ENCODE measurements at places on chromosomes 13 and 19. TPM values are rescaled to one million over a fixed set of nuclear protein-coding genes. Genes with fewer than 3 reads are reported as not detected.

GRCh38 chr13:39321574-39321973 lies 281.4 kb downstream of the LHFPL6 start:
- DNase-seq, result no peak

GRCh38 chr19:16373989-16374388 lies 49.4 kb downstream of the KLF2 start:
- DNase-seq, result no peak

DNA sequence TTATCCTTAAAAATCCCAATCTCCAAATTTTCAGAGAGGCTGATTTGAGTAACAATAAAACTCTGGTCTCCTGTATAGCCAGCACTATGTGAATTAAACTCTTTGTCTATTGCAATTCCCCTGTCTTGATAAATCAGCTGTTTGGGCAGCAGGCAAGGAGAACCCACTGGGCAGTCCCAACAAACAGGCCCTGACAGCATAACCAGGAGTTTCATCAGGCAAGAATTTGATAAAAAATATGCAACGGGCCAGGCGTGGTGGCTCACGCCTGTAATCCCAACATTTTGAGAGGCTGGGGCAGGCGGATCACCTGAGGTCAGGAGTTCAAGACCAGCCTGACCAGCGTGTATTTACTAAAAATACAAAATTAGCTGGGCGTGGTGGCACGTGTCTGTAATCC lies 42.1 kb downstream of the STK24 start:
- DNase-seq, result no peak

DNA sequence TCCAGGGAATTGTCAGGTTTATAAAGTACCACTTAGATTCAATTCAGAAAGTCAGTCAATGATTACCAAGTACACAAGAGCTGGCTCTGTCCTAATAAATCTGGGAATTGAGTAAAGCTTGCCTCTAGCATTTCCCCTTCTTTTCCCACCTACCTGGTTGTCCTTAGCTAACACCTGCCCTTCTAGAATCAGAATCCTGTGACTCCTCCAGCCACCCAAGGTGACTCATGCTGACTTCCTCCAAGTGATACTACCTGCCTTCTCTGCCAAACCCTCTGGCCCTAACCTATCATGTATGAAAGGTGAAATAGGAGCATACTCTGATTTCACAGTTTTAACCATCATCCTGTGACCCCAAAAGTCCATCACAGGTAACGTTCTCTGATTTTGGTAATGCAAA lies 151.2 kb downstream of the DIAPH3 start:
- DNase-seq, result no peak

GRCh38 chr13:35293579-35294226 lies 182.8 kb downstream of the MAB21L1 start:
- DNase-seq, result no peak

The KLF2 gene
- 612 TPM for total RNA-seq

DNA sequence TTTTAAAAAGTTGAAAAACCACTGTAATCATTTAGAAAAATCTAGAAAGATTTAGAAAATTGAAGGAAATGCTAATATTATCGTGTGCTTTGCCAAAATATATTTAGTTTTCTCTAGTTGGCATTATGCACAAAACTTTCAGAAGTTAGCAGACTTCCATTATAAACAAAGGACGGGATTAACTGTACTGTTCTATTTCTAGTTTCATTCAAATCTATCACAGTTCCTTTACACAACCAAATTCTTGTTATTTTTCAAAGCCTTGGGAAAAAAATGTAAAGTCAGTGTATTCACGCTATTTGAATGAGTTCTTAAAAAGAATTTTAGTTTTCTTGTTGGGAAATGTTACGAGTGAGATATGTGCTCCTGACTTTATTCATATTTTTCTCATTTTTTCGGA lies 277.8 kb downstream of the LMO7 start:
- no peak for DNase-seq

GRCh38 chr13:108325863-108326262 lies 56.3 kb downstream of the TNFSF13B start:
- no peak for DNase-seq

The ZNF256 gene
- total RNA-seq, result 9.7 TPM

The FLT3LG gene
- 260 TPM for total RNA-seq

- no peak for DNase-seq
These were observed 36.2 kb upstream of the SLC46A3 start for GRCh38 chr13:28754698-28755545.

The ZNF878 gene
- not detected for total RNA-seq

DNA sequence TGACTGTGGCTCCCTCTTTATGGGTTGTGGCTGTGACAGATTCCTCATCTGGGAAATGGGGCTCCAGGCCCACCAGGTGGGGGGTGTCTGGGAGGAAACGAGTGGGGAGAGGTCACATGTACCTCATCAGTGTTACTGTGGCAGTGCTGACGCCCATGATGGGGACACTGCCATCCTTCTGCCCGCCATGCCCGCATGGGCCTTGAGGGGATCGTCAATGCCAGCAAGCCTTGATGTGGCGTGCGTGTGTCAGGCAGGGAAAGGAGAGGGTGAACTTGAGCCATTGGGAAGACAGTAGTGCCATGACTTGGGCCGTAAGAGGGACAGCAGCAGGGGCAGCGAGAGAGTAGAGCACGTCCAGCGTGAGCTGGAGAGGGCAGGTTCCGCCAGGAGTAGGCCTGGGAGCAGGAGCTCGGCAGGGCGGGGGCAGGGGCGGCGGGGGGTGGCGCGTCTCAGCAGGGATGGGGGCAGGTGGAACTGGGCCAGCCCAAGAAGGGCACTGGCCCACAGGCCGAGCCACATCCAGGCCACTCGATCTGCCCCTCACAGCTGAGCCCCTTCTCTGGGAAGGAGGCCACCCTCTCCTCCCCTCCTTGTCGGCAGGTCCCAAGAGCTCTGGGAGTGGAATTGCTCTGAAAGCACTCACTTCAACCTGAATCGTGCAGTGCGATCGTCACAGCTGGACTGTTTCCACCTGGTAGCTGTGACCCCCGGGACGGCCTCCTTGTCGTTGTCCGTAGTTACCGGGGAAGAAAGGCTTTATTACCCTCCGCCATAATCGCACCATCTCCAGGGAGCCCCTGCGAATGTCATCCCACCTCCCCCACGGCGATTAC lies 9.9 kb downstream of the KLHL26 start:
- DNase-seq, result no peak

- no peak for DNase-seq
These were observed 473.6 kb upstream of the SPRY2 start for GRCh38 chr13:80814541-80814940.

The HOMER3 gene
- 1.3 TPM for total RNA-seq

The PBX4 gene
- total RNA-seq, result 42.7 TPM

- DNase-seq, result no peak
These were observed 39.3 kb upstream of the GAS6 start for GRCh38 chr13:113902986-113903775.

The CEP89 gene
- 19.9 TPM for total RNA-seq

DNA sequence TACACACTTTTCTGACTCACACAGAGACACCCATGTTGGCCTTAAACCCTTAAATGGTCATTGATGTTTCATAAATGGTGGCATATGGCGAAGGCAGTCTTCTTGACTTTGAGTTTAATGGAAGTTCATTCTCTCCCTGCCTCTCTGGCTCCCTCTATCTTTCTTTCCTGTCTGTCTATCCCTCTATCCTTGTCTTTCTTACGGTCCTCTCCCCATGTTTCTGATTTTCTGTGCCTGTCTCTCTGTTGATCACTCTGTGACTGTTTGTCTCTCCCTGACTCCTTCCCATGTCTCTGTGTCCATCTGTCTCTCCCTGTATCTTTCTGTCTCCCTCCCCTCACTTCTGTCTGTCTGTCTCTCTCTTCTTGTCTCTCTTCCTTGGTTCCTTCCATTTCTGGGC lies 43.2 kb upstream of the SHKBP1 start:
- DNase-seq, result no peak

DNA sequence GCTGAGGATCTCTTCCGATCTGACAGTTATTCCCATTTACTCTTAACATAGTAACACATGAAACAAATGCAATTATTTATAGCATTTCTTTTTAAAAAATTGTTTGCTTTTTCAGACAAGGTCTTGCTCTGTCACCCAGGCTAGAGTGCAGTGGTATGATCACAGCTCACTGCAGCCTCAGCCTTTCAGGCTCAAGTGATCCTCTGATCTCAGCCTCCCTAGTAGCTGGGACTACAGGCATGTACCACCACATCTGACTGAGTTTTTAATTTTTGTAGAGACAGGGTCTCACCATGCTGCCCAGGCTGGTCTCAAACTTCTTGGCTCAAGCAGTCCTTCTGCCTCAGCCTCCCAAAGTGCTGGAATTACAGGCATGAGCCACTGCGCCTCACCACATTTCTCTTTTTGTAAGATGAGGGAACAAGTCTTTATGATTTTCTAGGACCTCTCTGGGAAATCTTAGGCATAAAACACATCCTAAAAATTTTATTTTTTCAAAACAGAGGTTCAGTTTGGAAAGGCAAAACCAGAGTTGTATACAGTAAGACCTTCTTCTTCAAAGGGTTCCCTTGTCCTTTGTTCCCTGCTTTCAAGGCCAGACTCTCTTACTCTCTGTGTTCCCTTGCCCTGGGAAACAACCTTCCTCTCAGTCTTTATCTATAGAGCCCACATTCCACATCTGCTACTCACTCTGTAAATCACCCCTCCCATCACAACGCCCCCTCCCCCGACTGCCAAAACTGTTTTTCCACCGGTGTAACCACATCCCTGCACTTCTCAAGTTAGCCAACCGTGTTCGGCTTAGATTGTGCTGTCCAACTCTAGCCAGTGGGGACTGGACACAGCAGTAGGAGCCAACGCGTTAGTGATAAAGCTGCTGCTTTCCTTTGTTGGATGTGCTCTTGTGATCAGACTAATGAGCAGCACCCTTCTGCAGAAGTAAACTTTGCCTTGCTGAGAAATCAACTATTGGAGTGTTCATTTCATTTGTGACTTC lies 56.2 kb downstream of the DHRS12 start:
- no peak for DNase-seq

The C13orf46 gene
- 18.4 TPM for total RNA-seq

DNA sequence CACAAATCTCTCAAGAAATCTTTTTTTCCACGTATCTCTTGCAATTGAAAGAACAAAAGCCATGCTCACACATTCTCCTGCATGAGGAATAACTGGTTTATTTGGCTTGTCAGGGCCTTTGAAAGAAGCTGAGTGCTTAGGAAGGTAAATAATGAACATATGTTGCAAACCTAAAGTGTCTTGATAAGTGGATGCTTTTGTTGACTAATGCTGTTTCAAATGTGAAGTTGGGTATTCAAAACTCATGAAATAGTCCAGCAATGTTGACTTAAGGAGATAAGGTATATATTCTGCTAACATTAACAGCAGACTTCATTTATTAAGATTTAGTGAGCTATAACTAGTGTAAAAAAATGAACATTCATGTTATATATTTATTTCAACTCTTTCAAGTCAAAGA lies 1792.7 kb upstream of the MIR17HG start:
- no peak for DNase-seq

The OR7D2 gene
- total RNA-seq, result 1.4 TPM

- no peak for DNase-seq
These were observed 240.4 kb upstream of the CSNK1A1L start for GRCh38 chr13:37345869-37346268.

- DNase-seq, result no peak
These were observed 254.8 kb downstream of the LHFPL6 start for GRCh38 chr13:39347926-39348901.

The PABPC3 gene
- total RNA-seq, result not detected

GRCh38 chr13:70386919-70387318 lies 278.7 kb upstream of the KLHL1 start:
- no peak for DNase-seq

- no peak for DNase-seq
These were observed 283.8 kb downstream of the DCT start for GRCh38 chr13:94195715-94196114.

GRCh38 chr13:106568299-106569003 lies 514 bp upstream of the ARGLU1 start:
- no peak for DNase-seq

GRCh38 chr19:54952591-54953344 lies 5.4 kb upstream of the NLRP7 start:
- no peak for DNase-seq

The ZGLP1 gene
- total RNA-seq, result 6.1 TPM

GRCh38 chr19:46394402-46394797 lies 19.0 kb downstream of the CCDC8 start:
- DNase-seq, result no peak

GRCh38 chr13:95627590-95627989 lies 16.9 kb downstream of the DZIP1 start:
- DNase-seq, result no peak

The MEDAG gene
- total RNA-seq, result not detected

- no peak for DNase-seq
These were observed 405.1 kb downstream of the DLEU7 start for GRCh38 chr13:50438351-50438750.

The FBXO17 gene
- total RNA-seq, result 0.46 TPM

The GJB6 gene
- 2.9 TPM for total RNA-seq
